ENCODE measurements at places on chromosomes 5 and 9.

DNA sequence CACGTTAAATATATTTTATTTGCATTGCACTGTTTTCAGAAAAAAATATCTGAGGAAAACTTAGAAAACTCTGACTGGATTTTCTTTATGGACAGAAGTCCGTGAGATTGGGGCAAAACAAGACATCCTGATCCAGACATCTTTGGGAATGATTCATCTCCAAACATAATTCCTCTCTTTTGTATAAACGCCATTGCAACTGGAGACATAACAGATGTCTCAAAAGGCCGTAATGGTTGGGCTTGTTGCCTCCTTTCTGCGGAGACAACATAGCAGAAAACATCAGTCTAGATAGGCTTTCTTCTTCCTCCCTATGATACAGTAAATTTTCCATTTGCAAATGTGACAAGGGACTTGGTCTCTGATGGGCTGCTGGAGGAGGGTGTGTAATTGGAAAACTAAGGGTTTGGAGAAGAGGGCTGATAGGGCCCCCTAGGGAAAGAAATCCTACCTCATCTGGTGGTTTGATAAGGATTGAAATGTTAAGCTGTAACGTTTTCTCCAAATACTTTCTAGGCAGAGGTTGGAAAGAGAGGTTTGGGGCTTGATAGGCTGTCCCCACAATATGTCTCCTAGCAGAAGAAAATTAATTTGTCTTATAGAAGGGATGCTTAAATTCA is 631.5 kb upstream of the ST8SIA4 start:
- DNase-seq, result no peak

DNA sequence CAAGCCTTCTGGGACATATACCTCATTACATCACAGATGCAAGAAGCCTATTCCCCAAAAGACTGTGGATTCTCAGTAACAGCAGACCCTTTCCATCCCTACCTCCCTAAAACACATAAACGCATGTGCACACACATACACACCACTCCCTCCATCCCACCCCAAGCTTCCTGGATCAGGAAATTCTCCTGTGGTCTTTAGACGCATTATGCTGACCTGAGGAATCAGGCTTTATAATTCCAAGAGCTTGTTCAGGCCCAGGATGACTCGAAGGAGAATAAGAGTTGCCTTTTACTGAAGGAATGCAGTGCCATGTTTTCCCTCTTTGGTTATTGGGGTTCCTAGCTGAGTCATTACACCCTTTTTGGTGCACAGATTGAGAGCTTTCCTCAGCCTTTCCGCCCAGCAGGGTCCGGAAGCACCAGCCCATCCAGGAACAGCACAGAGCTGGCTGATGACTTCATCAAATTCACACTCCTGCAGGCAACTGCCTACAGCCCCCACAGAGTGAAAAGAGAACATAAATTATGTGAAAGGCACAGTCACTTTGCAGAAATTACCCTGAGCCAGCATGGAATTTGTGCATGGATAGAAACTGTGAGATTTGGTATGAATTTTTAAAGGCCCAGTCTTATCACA is 385.0 kb upstream of the TRPC7 start:
- DNase-seq, result no peak

- DNase-seq, result no peak
Observed at GRCh38 chr5:90930756-90931431, 372.3 kb downstream of the ADGRV1 start.

DNA sequence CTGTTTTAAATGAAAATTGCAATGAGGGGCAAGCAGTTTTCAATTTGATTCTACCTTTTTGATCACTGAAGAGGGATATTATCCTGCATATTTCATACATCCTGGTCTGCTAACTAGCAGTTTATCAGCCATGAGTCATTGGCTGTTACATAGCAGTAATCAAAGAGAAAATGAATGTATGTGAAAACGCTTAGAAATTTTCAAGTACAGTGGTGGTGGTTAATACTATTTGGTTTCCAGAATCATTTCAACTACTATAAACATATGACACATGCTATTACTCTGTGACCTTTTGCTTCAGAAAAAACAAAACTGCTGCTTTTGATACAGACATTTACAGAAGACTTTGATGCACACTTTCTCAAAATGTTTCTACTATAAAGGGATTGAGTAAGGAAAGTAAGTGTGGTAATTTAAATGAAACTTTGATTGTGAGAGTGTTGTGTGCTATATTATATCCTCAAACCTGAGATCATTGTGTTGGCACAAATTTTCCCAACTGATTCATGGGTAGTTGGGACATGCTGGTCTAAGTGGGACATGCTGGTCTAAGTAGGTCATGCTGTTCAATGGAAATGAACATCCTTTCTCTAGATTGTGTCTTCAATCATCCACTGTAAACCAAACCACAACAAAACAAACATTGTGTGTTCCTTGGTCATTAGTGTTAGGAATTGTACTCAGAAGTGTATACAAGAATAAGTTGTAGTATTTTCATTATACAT is 5.1 kb downstream of the RNF14 start:
- DNase-seq, result no peak

DNA sequence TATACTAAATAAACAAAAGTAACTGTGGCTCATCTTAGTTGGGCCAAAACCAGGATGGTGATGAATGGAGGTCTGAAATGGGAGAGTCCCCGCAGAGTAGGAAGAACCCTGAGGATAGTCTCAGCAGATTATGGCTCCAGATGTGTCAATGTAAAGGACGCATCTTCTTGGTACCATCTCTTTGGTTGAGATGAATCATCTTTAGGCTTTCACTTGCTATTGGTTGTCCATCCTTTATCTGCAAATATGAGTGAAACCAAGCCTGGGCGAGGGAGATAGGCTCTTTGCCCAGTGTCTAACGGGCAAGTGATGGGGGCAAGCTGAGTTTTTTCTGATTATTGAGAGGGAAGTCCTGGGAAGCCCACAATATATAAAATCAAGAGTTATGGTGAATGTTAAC is 19.4 kb upstream of the LCP2 start:
- no peak for DNase-seq

Data from activated naive CD4-positive, alpha-beta T cell (primary cell).